ENCODE measurements at places on chromosomes 13 and 19.
A peak's percentile ranks its signal among the peaks of the same experiment; 100 is the strongest.

DNA sequence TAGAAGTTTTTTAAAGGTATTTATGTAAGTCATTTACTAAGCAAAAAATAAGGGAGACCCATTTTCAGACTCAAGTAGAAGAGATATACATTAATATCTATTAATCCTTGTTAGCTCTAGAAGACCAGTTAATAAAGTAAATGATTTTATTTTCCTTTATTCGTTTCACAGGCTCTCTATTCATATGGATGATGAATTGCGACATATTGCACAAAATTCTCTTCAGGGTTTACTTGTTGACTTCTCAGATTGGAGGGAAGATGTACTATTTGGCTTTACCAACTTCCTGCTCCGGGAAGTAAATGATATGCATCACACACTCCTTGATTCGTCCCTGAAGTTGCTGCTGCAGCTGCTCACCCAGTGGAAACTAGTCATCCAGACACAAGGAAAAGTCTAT, 139.3 kb downstream of the FRY start:
- no peak for DNase-seq

- no peak for DNase-seq
Measured at GRCh38 chr19:51689751-51690453, 3.2 kb upstream of the SPACA6 start.

DNA sequence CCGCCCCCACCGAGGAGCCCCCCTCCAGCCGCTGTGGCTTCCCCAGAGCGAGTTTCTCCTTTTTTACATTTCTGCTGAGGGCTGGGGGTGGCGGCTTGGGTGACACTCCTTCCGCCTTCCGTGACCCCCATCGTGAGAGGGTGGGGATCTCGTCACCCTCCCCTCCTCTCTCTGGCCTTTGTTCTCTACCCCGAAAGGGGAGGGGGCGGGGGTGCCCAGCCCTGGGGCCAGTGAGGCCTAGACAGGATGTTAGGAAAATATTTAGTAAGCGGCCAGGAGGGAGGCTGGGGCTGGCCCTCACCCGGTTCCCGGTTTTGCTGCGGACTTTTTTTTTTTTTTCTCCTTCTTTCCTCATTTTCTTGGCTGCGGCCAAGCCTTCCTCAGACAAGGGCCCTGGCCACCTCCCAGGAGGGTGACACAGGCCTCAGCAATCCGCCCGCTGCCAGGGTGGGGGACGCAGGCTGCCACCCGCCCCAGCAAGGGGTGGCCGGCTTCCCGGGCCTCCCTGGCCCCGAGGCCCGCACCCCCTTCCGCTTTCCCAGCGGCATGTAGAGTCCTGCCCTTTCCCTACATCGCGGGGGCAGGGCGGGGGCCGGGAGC, 3.9 kb downstream of the MIDN start:
- peak; percentile 67 for DNase-seq

DNA sequence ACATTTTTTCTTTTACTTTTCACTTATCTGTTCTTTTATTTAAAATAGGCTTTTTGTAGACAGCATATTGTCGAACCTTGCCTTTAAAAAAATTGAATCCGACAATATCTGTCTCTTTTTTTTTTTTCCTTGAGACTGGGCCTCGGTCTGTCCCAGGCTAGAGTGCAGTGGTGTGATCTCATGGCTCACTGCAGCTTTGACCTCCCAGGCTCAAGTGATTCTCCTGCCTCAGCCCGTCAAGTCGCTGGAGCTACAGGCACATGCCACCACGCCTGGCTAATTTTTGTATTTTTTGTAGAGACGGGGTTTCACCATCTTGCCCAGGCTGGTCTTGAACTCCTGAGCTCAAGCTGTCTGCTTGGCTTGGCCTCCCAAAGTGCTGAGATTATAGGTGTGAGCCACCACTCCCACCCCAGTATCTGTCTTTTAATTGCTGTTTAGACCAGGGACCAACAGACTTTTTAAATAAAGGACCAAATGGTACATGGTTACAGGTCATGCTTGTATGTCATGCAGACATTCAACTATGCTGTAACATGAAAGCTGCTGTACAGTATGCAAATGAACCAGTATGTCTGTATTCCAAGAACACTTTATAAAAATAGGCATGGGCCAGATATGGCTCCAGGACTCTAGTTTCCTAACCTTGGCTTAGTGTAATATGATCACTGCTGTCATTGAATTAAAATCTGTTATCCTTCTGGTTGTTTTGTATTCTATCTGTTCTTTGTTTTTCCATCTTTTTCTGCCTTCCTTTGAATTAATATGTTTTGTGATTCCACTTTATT, 80.3 kb downstream of the GJA3 start:
- DNase-seq = no peak

DNA sequence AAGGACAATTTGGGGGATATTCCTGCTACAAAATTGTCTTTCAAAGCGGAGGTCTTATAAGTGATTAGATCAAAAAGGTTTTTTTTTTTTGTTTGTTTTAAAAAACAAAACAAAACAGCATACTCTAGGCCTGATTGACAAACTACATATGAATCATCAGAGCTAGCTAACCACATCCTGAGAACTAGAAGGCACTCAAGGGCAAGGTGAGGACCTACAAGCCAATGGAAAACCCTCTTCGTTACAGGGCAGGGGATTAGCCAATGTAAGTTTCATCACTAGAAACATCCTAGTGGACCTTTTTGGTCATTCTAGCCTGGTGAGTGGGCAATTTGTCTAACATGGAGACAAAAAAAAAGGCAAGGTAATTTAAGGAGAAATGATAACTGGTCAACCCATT, 428.6 kb downstream of the RFC3 start:
- no peak for DNase-seq

DNA sequence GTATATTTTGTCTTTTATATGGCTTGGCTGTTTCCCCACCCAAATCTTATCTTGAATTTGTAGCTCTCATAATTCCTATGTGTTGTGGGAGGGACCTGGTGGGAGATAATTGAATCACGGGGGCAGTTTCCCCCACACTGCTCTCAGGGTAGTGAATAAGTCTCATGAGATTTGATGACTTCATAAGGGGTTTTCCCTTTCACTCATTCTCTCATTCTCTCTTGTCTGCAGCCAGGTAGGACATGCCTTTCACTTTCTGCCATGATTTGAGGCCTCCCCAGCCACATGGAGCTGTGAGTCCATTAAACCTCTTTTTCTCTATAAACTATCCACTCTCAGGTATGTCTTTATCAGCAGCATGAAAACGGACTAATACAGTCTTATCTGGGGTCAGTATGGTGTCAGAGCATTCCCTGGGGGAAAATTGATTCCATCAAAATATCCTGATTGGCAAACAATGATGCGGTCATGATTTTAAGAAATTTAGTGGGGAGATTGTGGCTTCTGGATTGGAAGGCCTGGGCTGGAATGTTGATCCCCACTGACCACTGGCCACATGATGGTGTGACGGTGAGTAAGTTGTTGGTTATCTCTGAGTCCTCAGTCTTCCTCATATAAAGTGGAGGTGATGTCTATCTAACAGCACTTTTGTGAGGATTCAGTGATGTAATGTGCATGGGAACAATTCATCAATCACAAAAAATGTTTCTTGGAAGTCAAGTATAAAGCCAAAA, 27.5 kb upstream of the ANKRD10 start:
- DNase-seq = no peak

DNA sequence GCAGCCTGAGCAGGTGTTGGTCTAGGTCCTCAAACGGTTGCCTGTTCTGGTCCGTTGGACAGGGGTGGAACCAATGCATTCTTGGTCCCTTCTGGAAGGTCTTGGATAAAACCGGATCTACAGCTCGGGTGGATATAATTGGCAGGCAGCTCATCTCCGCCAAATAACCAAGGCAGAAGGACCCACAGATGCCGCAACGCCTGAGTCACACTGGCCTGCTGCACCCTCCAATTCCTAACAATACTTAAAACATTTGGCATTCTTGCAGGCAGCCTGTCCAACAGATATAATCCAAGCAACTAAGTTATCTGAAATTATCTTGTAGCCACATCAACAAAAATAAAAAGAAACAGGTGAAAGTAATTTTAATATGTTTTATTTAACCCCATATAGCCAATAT, 59.0 kb upstream of the FGF14 start:
- DNase-seq = no peak

GRCh38 chr13:102729560-102730270, 34.9 kb upstream of the METTL21C start:
- no peak for DNase-seq

DNA sequence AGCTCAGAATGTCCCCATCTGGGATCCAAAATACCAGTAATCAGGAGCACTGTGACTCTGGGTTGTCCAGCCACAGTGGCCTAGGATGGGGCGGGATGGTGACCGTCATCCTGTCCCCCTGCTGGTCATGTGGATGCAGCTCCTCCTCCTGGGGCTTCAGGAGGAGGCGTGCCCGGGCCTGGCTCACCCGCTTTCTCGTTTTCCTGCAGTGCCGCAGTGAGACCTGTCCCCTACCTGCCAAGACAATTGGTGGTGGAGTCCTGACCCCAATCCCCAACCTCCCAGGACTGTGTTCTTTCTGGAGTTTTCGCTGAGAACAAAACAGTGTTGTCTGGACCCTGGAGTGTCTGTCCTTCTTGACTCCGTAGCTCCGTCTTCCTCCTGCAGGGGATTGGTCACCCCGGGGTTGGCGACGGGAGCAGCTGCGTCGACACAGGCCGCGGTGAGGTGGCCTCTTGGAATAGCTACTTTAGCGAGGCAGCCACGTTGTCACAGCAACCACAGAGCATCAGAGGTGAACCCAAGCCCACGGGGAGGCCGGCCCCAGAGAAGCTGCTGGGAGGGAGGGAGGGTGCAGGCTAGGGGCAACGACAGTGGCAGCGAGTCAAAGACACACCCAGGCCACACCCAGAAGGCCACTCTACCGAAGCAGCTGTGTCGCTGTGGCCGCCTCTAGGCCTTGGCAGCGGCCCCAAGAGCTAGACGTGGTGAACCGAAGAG, 10.2 kb upstream of the EMC10 start:
- no peak for DNase-seq

DNA sequence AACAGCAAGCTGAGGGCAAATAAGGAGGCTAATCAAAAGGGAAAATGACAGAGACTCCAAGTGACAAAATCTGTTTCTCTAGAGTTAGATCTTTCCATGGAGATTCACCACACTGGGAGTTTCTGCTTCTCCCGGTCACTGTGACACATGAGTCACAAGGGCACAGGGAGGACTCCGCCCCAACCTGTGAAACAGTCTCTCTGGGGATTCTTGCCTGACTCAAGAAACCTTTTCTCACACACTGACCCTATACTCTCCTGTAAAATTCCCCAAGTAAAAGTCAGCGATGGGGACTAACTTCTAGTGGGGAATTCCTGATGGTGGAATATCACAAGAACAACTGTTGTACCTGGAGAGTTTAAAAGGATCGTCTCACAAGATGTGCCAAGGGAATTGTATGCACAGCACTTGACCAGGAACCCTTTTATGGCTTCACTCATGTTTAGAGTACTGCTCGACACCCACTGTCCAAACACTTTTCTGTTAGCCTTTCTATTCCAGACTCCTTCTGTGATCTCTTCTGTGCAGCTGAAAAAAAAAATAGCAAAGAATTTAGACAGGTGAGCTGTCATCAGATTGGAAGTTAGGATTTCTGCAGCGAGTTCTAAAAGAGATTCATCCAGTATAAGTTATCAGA, 46.8 kb upstream of the URAD start:
- no peak for DNase-seq

DNA sequence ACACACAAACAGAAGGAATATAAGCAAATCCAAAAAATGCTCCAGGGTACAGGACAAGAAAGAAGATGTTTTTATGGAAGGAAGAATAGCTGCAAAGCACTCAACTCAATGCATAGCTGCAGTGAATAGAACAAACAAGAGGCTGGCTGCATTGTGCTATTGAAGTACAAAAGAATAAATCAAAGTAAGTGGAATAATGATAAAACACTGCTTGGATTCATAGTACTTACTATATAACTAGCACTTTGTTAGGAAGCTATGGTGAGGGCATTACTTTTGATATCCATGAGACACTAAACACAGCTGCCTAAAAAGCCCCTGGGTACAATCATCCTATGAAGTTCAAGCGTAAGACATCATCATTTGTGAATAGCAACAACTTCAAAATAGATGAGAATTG, 350.1 kb downstream of the PCDH9 start:
- no peak for DNase-seq

GRCh38 chr19:2282062-2282861, at the start of gene PEAK3:
Gene PEAK3 (minus strand): TSS chr19:2282175. CDS start chr19:2280931, 1,244 bp downstream.
- no peak for DNase-seq

DNA sequence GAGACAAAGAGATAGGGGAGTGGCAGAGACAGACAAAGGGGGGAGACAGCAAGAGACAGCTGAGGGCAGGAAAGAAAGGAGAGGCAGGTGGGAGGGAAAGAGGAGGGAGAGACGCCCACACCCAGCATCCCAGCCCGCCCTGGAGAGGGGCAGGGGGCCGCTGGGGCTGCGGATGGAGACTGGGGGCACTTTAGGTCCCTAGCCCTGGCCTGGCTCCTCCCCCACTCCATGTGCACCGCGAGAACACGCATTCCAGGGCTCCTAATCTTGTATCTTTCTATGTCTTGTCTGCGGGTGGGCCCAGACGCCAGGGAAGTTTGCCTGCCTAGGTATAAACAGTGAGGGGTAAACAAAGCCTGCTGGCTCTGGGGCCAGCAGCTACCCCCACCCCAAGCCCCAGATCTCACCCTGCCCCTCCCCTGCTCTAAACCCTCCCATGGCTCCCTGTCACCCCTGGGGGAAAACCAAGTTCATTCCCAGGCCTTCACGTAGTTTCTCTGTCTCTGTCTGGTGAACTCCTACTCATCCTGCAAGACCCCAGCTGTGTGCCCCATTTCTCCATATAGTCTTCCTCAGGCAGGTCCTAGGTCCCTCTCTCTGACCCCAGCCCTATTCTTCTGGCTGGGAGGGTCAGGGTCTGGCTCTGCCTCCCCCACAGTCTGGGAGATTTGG, 5.7 kb downstream of the TLE5 start:
- DNase-seq = no peak

DNA sequence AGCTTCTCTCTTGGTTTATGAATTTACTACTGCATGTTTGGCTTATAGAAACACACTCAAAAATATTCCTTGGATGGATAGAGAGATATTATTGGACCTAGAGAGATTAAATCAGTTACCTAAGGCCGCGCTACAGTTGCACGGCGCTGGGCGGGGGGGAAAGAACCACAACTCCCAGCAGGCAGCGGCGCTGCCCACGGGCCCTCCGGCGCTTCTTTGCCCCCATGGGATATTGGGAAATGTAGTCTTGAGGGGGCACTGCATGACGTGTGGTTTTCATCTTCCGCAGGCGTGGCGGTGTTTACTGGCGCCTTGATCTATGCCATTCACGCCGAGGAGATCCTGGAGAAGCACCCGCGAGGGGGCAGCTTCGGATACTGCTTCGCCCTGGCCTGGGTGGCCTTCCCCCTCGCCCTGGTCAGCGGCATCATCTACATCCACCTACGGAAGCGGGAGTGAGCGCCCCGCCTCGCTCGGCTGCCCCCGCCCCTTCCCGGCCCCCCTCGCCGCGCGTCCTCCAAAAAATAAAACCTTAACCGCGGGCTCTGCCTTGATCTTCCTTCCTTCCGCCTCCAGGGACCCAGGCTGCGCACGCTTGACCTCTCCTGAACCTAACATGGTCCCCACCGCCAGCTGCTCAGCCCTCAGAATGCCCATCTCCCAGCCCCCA, 4.8 kb downstream of the EMP3 start:
- peak; percentile 79 for DNase-seq
